NCI-H2081 treated with DMSO at 0.1 percent for 48 hours (cell line): ENCODE measurements at places on chromosomes 6 and 20.
A peak's percentile ranks its signal among the peaks of the same experiment; 100 is the strongest.

DNA sequence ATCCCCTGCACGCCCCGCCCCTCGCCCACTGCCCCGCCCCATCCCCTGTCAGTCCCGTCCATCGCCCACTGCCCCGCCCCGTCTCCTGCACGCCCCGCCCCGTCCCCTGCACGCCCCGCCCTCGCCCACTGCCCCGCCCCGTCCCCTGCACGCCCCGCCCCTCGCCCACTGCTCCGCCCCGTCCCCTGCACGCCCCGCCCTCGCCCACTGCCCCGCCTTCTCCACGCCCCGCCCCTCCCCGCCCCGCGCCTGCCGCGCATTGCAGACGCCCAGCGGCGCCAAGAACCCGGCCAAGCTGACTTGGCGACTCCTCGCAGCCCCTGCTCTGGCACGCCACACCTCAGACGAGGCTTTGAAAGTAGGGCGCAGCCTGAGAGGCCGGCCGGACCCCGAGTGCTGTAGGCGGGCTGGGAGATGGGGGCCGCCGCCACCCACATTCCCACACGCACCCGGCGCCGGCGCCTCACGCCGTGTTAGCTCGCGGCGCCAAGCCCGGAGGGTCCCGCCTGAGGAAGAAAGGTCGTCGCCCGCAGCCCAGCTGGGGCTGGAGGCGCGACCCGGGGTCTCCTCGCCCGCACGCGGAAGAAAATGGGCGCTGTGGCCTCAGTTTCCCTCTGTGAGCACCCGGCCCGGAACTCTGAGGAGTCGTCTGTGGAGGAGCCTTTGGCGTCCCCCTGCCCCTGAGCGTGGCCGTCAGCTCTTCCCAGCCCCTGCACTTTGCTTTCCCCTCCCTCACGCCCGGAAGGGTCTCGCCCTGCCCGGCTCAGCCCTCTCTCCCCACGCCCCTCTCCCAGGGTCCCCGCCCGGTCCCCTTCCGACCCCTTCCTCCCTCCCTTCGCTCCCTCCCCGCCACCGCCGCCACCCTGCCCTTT lies at the start of gene RAD21L1:
Gene RAD21L1, plus strand, starts transcription at position 262 of the 872 bp plus-strand sequence. CDS start 2,410 bp downstream, outside the sequence.
- no peak for DNase-seq

- no peak for DNase-seq
These were observed 148.1 kb downstream of the ZDHHC14 start for GRCh38 chr6:157528931-157529653.

DNA sequence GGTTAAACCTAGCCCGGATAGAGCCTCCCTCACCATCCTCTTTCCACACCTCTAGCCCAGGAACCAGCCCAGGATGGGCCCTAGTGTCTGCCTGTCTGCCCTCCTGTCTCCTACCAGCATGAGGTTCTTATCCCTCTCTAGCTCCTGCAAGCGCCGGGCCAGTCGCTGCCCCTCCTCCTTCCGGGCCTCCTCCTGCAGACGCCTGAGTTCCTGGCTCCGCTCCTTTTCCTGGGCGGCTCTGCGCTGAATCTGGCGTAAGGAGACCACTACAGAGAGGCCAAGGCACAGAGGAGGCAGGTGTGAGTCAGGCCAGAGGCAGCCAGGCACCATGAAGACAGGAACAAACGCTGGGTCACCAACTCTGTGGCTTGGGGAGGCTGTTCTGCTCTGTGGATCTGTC lies 4.3 kb upstream of the PSORS1C2 start:
- DNase-seq, result no peak

- no peak for DNase-seq
These were observed 62.6 kb downstream of the BACH2 start for GRCh38 chr6:90233994-90234393.

DNA sequence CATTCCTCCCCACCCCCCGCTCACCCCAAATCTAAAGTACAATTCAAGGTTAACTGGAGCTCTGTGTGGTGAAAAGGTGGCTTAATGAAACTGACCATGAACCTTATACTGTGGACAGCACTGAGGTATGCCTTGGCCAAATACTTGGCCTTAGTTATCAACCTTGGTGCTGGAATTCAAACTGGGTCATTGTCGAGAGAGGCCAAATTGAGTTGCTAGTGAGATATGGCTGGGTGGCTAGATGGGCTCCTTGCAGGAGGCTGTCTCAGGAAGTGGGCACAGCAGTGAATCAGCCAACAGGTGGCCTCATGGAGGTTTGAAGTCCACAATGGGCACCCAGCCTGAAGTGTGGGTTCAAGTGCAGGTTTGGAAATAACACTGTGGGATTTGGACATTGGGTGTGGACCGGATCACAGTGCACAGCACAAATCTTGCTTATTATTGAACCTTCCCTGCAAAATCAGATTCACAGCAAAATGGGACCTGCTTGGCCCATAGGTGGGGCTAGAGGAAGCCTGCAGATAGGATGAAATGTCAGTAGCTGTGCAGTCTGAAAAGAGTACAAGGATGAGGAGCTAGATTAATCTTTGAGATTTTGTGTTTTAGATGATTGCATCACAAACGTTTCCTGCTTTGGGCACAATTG lies 5.6 kb upstream of the BTBD3 start:
- no peak for DNase-seq

- no peak for DNase-seq
These were observed 61.8 kb downstream of the MLIP start for GRCh38 chr6:54173089-54173488.

DNA sequence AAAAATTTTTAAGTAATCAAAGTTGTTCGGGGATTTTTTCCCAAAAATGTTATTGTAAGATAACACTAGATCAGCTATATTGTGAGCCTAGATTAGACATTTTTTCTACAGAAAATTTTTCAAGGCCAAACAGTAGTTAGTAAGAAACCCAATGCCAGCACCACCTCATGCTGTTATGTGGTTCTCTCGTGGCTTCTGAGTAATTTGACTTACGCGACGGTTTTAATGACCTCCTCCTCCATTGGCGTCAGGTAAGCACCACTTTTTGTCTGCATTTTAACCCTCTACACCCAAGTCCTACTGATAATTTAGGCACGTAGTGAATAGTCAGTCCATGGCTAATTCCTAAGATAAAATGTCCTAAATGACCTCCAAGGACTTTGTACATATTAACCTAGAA lies 9.7 kb downstream of the RPS6KA2 start:
- DNase-seq, result no peak

DNA sequence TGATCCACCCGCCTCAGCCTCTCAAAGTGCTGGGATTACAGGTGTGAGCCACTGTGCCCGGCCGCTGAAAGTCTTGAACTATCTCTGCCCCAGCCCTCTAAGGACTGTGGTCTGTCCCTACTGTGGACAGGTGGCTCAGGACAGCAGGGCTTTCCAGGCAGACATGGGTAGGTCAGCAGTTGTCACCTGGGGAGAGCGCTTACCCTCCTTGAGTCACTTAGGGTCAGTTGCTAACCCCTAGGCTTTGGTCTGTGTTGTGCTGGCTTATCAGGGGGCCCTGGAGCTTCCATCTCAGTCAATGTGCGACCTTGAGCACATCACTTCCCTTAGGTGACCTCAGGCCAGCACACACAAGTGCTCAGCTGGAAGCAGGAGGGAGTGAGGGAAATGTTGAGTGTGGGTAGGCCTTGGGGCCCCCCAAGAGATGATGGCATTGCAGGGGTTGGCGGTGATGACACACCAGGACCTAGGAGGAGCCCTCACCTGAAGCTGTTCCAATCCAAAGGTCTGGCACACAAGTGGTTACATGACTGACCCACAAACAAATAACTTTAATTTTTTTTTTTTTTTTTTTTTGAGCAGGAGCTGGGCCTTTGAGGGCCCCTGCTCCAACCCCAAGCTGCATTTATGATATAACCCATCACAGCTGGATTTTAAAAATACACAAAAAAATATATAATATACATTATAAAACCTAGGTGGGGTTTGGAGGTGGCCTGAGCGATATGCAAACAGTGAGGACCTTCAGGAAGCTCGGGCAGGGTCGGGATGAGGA lies 5.1 kb downstream of the RPL10A start:
- no peak for DNase-seq

DNA sequence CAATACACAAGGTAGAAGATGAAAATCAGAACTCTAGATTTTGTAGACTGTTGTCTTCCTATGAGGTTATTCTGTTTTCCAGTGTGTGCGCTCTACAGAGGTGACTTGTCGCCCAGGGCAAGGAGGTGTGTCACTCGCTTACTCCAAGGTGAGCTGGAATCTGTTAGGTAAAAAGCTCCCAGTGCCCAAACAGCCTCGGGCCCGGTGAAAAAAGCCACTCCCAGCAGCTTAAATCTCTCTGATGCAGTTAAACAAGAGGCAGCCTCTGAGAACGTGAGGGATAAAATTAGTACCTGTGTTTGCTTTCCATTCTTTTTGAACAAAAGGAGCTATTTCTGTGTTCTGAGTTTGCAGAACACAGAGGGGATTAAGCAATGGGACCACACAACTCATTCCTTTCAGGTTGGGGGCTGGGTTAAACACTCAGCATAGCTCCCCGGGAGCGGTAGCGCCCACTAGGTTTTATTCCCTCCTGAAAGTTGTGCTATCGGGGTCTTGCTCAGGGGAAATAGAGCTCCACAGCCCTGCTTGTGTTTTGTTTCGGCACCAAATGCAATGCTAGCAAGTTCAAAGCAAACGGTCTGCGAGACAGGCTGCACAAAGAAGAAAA lies 181.2 kb downstream of the FOXA2 start:
- DNase-seq, result peak; percentile 76

GRCh38 chr20:18728870-18729224 lies 84.7 kb upstream of the SCP2D1 start:
- DNase-seq, result no peak

GRCh38 chr20:45991616-45992015 lies 17.1 kb upstream of the MMP9 start:
- no peak for DNase-seq

- no peak for DNase-seq
These were observed 95.6 kb upstream of the SUPT3H start for GRCh38 chr6:45473121-45473993.

GRCh38 chr20:9059931-9060330 lies 9.0 kb upstream of the PLCB4 start:
- no peak for DNase-seq

- DNase-seq, result no peak
These were observed 632.7 kb downstream of the RFPL4B start for GRCh38 chr6:112979830-112980229.

- no peak for DNase-seq
These were observed 21.7 kb downstream of the CPXM1 start for GRCh38 chr20:2778602-2779321.

DNA sequence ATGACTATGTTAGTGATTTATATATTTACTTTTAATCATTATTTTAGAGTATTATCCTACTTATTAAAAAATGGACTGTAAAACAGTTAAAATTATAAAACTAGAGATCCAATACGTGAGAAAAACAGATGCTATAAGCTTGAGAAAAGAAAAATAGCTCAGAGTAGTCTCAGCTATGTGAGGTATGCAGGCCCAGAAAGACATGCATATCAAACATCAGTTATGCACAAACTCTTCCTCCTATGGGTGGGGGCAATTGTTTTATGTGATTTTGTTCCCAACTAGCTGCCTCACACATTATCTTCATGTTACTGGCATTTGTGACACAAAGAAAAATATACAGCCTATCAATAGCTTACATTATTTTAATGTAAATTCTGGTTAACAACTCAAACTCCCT lies 28.8 kb downstream of the RARS2 start:
- no peak for DNase-seq

DNA sequence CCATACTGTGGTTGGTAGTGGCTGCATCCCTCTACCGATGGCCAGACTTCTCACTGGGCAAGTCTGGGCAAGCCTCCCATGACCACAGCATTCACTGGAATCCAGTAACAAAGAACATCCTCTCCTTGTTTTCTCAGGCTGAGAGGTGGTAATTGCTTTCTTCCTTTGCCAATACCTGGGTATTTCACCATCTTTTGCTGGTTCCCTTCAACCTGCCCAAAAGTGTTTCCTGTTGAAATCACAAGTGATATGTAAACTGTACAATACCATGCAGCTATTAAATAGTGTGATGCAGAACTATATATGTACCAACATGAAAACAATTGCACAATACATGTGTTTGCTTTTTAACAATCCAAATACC lies at the start of gene PTCHD4:
Gene PTCHD4, minus strand, starts transcription at position 55 of the 364 bp plus-strand sequence. CDS start 42,240 bp downstream, outside the sequence.
- DNase-seq, result peak; percentile 67

- no peak for DNase-seq
These were observed 28.0 kb upstream of the CEP85L start for GRCh38 chr6:118679327-118679901.

DNA sequence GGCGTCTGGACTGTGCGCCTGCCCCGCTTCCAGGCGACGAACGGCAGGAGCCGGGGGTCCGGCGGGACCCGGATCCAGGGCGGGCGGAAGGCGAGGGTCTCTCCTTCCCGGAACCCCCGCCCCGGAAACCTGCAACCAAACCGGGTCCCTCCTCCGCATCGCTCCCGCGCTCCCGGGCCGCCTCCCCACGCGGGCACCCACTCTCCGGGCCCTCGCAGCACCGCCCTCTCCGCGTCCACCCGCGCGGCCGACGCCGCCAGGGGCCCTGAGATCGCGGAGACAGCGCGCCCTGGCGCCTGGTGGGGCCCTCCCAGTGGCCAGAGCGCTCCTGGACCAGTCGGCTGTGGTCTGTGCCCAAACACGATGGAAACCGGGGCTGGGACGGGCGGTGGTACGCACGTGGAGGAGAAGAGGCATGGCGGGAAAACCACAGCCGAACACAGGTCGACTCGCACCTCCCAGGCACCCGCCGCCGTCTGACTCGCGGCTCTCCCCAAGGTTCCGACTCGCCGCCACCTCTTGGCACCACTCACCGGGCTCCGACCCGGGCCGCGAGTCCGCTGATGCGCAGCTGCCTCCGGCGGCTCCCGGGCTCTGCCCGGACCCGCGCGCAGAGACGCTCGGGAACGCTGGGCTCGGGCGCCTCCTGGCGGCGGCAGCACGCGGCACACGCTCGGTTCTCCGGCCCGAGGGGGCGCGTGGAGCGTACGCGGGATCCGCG lies 7.9 kb downstream of the NKX2-2 start:
- DNase-seq, result no peak

- no peak for DNase-seq
These were observed 179.5 kb downstream of the BTBD9 start for GRCh38 chr6:38460186-38460585.

DNA sequence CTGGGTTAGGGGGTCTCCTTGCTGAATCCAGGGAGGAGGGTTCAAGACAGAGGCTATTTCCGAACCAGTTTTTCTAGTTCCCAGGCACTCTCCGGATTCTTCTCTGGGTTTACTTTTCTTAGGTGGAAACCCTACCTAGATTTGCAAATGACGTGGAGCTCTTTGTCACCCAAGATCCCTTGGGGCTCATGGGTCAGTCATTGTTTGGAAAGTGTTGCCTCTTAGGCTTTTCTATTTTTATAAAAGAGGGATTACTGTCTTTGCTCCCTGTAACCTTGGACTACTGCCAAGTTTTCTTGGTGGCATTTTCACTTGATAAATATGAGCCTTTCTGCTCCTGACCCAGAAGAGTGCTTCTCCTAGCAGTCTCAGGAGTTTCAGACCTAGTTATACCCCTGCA lies 33.6 kb downstream of the FAM209B start:
- DNase-seq, result no peak

- no peak for DNase-seq
These were observed 20.8 kb upstream of the CHRNA4 start for GRCh38 chr20:63381781-63382431.

- no peak for DNase-seq
These were observed 184.7 kb downstream of the SAMD5 start for GRCh38 chr6:147693181-147693580.
